Thoracic aorta (tissue), 2 donors: ENCODE measurements at places on chromosomes 5 and 9. TPM values are rescaled to one million over a fixed set of nuclear protein-coding genes. Genes with fewer than 3 reads are reported as not detected.

DNA sequence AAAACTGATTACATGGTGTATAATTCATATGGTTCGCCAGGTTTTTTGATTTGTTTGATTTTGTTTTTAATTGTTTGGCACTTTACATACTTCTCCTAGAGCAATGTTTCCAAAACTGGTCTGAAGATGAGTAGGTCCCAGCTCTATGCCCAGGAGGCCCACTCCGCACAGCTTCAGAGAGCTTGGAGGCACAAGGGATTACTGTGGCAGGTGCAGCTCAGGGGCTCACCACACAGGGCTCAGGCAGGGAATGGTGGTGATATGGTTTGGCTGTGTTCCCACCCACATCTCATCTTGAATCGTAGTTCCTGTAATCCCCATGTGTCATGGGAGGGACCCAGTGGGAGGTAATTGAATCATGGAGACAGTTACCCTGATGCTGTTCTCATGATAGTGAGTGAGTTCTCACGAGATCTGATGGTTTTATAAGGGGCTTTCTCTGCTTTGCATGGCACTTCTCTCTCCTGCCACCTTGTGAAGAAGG lies 296.6 kb downstream of the MED10 start:
- DNase-seq = no peak

DNA sequence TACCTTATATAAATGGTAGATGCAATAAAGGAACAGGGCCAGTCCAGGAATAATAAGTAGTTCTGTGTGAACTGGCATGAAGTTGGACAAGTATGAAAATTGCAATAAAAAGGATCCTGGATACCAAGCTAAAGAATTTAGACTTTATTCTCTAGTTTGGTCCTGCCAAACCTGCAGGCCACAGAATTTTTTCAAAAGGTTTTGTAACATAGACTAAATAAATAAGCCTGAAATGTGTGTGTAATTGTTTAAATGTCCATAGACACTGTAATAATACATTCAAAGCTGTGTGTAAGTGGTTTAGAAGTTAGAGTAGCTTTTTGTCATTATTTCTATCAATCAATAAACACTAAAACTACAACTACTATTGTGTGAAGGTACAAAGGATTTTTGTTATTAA lies 75.8 kb upstream of the PLPP1 start:
- no peak for DNase-seq

- no peak for DNase-seq
These were observed 88.2 kb downstream of the PALM2AKAP2 start for GRCh38 chr9:109868207-109868606.

DNA sequence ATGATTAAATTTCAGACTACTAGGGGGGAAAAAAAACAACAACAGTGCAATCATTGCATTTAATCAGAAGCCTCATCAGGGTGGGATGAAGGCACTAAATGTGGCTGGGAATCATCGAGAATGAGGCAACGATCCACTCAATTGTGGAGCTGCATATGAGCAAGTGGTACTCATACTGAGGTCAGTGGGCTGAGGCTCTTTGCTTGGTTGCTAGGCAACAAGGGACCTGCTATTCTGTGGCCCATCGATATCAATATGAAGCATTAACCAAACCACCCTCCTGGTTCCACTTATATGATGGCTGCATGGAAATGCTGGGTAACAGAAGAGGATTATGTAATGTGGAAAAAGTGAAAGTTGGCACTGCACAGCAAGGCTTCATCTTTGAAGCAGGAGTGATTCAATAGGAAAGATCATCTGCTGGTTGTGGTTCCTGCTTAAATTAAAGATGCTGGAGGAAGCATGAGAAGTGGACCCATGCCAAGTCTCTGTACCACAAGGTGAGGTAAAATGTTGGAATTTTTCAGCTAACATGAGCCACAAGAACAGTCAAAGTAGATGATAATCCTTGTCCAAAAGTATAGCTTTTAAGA lies 159.8 kb upstream of the HMHB1 start:
- no peak for DNase-seq

- no peak for DNase-seq
These were observed 228.8 kb upstream of the TYRP1 start for GRCh38 chr9:12464400-12464799.

- no peak for DNase-seq
These were observed 4.5 kb downstream of the SHROOM1 start for GRCh38 chr5:132825834-132826391.

GRCh38 chr5:146344155-146345118 lies 5.8 kb downstream of the POU4F3 start:
- no peak for DNase-seq

- DNase-seq = no peak
These were observed 273.1 kb downstream of the HSPA4 start for GRCh38 chr5:133324926-133325325.

DNA sequence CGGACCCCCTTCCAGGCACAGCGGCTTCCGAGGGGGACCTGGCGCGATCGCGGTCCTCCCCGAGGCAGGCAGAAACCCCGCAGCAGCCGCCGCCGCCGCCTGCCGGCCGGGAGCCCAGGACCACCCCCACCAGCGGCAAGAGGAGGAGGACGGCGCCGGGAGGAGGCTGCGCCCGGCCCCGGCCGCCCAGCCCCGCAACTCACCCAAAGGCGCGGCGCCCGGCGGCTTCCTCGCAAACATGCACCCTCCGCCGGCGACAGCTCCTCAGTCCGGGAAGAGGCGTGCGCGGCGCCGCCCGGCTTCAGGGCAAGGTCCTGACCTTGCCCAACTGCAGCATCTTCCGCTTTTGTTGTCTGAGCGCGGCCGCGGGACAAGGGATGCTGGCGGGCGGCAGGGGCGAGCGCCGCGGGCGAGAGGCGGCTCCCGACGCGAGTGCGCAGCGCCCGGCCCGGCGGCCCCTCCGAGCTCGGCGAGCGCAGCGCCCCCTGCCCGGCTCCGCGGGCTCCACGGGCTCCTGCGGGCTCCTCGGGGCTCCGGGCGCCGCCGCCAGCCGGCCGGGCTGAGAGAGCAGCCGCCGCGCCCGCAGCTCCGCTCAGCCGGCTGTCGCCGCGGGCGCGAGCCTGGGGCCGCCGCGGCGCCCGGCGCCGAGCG lies 507 bp downstream of the CTNND2 start:
- DNase-seq = no peak

DNA sequence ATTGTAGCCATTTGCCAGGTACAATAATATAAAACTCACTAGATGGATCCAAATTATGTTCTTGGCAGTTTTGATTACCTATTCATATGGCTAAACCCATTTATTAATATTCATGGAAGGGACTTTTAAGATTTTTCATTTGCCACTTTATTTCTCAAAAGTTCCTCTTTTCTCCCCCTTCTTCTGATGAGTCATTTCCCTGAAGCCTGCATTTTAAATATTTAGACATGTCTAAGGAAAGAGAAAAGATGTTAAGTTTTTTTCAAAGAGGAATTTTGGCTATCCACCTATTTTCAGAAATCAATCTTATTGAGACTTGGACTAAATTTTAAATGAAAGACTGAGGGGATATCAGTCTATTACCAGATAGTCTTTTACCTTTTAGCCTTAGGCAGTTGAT lies 1189.4 kb downstream of the EFNA5 start:
- no peak for DNase-seq

- DNase-seq = no peak
These were observed 19.8 kb downstream of the COL27A1 start for GRCh38 chr9:114174876-114175771.

- no peak for DNase-seq
These were observed 590.9 kb upstream of the ZNF608 start for GRCh38 chr5:125337294-125337693.

DNA sequence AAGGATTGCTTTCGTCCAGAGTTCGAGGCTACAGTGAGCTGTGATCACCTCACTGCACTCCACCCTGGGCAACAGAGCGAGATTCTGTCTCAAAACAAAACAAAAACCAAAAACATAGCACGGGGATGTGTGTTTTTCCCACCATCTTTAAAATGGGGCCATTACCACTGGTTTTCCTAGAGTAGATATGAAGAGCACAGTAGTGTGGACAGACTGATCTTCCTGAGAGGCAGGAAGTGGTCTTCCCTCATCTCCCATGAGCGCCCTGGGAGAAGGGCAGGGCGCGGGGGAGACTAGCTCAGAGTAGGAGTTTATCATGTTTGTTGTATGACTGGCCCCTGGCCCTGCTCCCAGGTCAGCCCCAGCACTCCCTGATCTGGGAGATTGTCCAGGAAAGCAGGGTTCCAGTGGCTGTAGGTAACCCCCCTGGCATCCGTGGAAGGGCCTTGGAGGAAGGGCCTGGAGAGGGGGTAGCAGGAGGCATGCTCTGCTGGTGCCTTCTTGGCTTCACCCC lies 2.3 kb downstream of the SUSD3 start:
- no peak for DNase-seq

- DNase-seq = no peak
These were observed 149.7 kb downstream of the PAPPA start for GRCh38 chr9:116303270-116303669.

DNA sequence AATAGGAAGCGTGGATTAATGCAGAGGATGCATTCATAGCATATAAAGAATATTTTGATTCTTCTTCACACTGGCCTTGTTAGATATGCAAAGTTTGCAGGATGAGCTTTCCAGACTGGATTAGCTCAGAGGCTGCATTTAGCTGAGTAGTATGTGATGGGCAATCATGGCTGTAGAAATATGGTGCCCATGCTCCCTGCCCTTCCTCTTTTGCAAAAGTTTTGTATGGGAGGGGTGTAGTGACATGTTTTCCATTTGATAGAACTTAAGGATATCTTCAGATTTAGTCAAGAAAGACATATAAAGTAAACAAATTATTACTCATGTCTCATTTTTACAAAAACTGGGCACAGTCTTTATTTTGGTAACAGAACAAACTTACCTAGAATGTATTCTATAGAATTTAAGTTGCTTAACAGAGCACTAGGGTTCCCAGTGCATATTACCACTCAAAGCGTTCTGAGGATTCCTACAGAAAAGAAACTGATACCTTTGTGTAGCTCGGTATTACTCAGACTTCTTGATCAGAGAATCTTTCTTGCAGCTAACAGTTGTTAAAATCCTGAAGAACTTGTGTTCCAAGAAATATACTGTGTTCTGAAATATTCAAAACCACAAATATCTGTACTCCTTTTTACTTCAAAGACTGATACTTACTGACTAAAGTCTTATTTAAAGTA lies 9.8 kb downstream of the GTF3C4 start:
- no peak for DNase-seq

The TMEM215 gene
- total RNA-seq = not detected

The SNX18 gene
- 174 TPM for total RNA-seq

The GFI1B gene
- not detected for total RNA-seq

The PLPP7 gene
- 29.0 TPM for total RNA-seq

The CATSPER3 gene
- not detected for total RNA-seq

The C5orf58 gene
- not detected for total RNA-seq

The TAF11L2 gene
- not detected for total RNA-seq

The CDC14B gene
- 25.7 TPM for total RNA-seq

The CDH9 gene
- not detected for total RNA-seq
